ENCODE measurements at places on chromosomes 5 and 9. TPM values are rescaled to one million over a fixed set of nuclear protein-coding genes. Genes with fewer than 3 reads are reported as not detected.

- no peak for DNase-seq
Measured at GRCh38 chr9:5760338-5760737, 72.6 kb downstream of the ERMP1 start.

- DNase-seq, result no peak
Measured at GRCh38 chr9:12722131-12722530, 28.9 kb downstream of the TYRP1 start.

GRCh38 chr5:329121-329735 is 7.7 kb downstream of the AHRR start:
- DNase-seq, result peak; percentile 7

DNA sequence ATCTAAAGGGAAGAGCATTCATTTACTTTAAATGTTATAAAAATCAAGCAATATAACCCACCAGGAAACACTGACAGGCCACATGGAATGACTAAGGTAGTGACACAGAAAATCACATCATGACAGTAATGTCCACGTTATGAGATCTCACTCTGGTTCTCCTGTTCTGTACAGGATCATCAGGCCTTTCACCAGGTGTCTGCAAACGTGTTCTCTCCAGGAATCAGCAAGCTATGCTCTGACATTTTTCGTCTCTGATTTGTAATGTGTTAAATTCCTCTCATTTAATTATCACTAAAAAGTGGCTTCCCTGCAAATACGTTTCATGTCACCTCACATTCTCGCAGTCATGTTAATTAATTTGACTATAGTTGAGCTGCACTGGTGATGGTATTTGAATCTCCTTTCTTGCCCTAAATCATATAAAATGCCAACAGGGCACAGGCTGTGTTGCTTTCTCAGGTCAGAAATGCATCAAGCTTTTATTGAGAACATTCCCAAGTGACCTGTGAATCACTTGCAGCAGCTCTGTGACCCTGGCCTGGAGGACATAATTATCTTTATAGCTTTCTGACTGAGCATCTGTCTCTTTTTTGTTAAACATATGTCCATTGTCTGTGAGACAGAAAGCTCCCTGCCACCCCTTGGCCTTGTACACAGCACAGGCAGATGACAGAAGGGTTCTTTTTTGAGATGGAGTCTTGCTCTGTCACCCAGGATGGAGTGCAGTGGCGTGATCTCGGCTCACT is 196.2 kb downstream of the DIRAS2 start:
- no peak for DNase-seq

GRCh38 chr5:138647261-138647788 is 72.1 kb upstream of the HSPA9 start:
- no peak for DNase-seq

DNA sequence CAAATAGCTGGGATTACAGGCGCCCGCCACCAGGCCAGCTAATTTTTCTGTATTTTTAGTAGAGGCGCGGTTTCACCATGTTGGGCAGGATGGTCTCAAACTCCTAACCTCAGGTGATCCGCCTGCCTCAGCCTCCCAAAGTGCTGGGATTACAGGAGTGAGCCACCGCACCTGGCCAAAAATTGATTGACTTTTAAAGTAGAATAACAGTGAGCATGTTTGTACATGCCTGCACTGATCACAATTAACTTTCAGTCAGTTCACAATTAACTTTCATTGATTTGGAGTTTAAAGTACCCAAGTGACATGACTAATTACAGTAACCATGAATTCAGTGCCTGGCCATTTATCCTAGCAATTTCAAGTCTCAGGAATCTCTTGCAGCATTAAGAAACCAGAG is 61.3 kb downstream of the ANKH start:
- no peak for DNase-seq

DNA sequence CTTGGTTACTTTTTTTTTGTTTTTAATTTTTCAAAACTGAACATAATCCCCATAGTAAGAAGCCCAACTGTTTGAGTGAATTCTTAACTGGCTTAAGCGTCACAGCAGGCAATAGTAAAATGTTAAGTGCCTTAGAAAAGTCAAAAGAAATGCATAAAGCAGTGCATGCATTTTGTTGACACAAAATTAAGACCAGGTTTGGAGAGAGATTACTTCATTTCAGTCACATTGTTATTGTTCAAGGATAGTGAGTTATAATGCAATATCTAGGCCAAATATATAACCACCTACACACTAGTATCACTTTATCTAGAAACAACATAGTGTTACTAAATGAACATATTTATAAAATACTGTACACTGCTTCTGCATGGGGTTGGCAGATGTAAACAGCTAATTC is 116.9 kb upstream of the KLF9 start:
- no peak for DNase-seq

GRCh38 chr5:113178073-113178779 is 201.6 kb downstream of the DCP2 start:
- no peak for DNase-seq

Gene RNF145
- 57.0 TPM for total RNA-seq

Gene CTXN3
- total RNA-seq, result not detected
